ENCODE measurements at places on chromosomes 12 and 14. TPM values are rescaled to one million over a fixed set of nuclear protein-coding genes. Genes with fewer than 3 reads are reported as not detected.
A peak's percentile ranks its signal among the peaks of the same experiment; 100 is the strongest.

DNA sequence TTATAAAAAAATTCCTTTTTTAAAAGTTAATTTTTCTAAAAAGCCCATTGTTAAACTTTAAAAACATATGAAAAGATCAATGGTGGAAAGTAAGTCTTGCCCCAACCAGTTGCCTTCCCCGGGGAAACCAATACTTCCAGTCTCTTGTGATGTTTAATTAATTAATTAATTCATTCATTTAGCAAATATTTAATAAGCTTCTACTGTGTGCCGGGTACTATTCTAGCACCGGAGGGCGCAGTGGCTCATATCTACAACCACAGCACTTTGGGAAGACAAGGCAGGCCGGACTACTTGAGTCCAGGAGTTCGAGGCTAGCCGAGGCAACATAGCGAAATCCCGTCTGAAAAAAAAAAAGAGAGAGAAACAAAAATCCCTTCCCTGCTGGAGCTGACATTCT, 87.4 kb downstream of the HECTD4 start:
- DNase-seq, result no peak
- peaks cover 6% of the 10 kb centered on the region for H3K36me3 ChIP-seq
- H3K4me1 ChIP-seq, result no peaks in the 10 kb centered on the region
- no peak overlapping the region for H3K4me3 ChIP-seq
- H3K27me3 ChIP-seq, result no peaks in the 10 kb centered on the region

- DNase-seq, result no peak
- H3K36me3 ChIP-seq, result peaks cover 3% of the 10 kb centered on the region
- H3K4me1 ChIP-seq, result no peaks in the 10 kb centered on the region
- no peak overlapping the region for H3K4me3 ChIP-seq
- no peaks in the 10 kb centered on the region for H3K27me3 ChIP-seq
Observed at GRCh38 chr14:70955543-70956480, 48.6 kb downstream of the PCNX1 start.

- H3K27ac ChIP-seq, result no peak overlapping the region
- H3K27me3 ChIP-seq, result peaks cover 10% of the 10 kb centered on the region
- no peaks in the 10 kb centered on the region for H3K4me1 ChIP-seq
- no peak for DNase-seq
- H3K36me3 ChIP-seq, result no peaks in the 10 kb centered on the region
- H3K4me3 ChIP-seq, result no peak overlapping the region
Observed at GRCh38 chr12:4286228-4286627, 12.7 kb downstream of the CCND2 start.

- H3K4me3 ChIP-seq, result peak overlapping the region; percentile 43
- no peaks in the 10 kb centered on the region for H3K36me3 ChIP-seq
- no peaks in the 10 kb centered on the region for H3K27me3 ChIP-seq
- DNase-seq, result peak; percentile 91
- peak overlapping the region; percentile 54 for H3K27ac ChIP-seq
Observed at GRCh38 chr12:12606781-12607589, 4.7 kb upstream of the CREBL2 start.

DNA sequence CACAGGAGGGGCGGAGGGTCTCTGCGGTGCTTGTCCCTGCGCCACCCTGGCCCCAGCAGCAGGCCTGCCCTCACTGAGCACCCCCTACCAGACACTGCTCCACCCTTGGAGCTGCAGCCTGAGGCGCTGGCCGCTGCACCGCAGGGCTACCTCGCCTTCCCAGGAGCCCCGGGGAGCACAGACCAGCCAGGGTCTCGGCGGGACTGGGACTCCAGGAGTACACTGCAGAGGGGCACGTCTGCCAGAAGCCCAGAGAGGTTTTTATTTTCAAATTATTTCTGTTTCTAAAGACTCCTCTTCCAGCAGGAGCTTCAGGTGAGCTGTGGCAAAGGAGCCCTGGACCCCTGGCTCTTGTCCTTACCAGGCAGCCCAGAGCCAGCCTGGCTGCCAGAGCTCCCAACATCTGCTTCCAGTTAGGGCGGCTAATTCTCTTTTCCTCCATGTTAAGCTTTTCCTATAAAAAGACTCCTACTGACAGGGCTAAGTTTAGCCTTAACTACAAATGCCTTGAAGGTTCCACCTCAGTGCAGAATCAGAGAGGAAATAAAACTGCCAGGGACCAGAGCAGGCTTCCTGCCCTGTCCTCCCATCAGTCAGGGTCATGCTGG, 26.4 kb downstream of the DEGS2 start:
- DNase-seq, result no peak
- no peak overlapping the region for H3K4me3 ChIP-seq
- no peaks in the 10 kb centered on the region for H3K36me3 ChIP-seq
- H3K4me1 ChIP-seq, result peaks cover 8% of the 10 kb centered on the region
- H3K27ac ChIP-seq, result no peak overlapping the region

DNA sequence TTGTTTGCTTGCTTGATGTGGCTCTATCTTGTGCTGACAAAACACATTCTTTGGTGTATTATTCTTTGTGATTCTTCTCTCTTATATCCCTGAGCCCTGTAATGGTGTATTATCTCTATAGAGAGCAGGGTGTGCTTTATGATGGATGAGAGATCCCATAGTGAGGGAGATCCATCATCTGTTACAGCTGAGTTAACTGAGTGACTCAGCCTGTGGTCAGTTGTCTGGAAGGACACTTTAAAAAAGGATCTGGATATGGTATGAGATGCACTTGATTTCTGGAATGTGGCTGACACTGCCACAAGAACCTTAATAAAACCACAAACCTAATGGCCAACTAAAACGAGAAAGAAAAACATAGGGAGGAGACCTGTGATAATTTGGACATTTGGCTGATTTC, 461.4 kb upstream of the SYT1 start:
- no peaks in the 10 kb centered on the region for H3K27me3 ChIP-seq
- H3K36me3 ChIP-seq, result no peaks in the 10 kb centered on the region
- no peak overlapping the region for H3K27ac ChIP-seq
- peaks cover 8% of the 10 kb centered on the region for H3K4me1 ChIP-seq
- DNase-seq, result peak; percentile 94

DNA sequence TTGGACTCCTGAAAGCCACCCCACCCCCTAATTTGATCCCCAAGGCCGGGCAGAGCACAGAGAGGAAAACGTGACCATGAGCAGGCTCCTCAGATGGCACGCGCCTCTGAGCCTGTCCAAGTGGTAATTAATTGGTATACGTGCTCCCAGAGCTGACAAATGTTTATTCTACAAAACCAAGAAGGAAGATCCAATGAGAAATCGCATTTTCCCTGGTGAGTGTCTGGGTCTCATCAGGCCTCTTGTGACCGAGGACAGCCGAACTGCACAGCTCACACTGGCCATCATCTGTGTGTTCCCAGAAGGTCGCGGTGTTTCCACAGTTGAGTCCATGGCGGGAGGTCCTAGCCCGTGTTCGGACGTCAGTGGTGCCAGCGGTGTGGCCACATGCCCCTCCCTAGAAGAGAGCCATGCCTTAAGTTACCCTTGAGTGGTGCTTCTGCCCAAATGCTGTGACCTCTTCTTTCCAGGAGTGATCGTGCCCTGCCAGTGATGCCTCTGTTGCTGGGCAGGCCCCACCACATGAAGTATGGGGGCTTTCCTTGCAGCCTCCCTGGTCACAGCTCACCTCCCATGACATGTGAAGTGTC, 317.5 kb upstream of the RTL1 start:
- H3K36me3 ChIP-seq, result no peaks in the 10 kb centered on the region
- H3K27ac ChIP-seq, result no peak overlapping the region
- H3K27me3 ChIP-seq, result peaks cover 9% of the 10 kb centered on the region

GRCh38 chr12:19695244-19696098, 256.2 kb downstream of the AEBP2 start:
- no peaks in the 10 kb centered on the region for H3K27me3 ChIP-seq
- H3K4me3 ChIP-seq, result no peak overlapping the region
- H3K36me3 ChIP-seq, result no peaks in the 10 kb centered on the region
- no peak overlapping the region for H3K27ac ChIP-seq
- no peaks in the 10 kb centered on the region for H3K4me1 ChIP-seq

DNA sequence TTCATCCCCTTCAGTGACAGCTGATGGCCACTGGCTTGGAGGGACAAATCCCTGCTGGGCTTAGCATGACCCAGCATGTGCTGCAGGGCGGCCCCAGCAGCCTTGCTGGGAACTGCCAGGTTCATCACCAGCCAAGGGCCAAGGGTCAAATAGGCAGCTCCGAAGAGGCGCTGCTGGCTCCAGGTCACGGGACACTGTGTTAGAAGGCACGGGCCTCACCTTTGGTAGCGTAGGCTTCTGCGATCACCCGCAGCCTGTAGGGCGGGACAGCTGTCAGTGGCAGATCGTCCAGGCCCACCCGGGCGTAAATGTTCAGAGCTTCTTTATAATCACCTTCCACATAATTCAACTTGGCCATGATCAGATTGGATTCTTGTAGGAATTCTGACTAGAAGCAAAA, 35.7 kb downstream of the TTC7B start:
- no peak overlapping the region for H3K27ac ChIP-seq
- no peak overlapping the region for H3K4me3 ChIP-seq
- peaks cover 9% of the 10 kb centered on the region for H3K4me1 ChIP-seq
- H3K27me3 ChIP-seq, result no peaks in the 10 kb centered on the region
- DNase-seq, result no peak

DNA sequence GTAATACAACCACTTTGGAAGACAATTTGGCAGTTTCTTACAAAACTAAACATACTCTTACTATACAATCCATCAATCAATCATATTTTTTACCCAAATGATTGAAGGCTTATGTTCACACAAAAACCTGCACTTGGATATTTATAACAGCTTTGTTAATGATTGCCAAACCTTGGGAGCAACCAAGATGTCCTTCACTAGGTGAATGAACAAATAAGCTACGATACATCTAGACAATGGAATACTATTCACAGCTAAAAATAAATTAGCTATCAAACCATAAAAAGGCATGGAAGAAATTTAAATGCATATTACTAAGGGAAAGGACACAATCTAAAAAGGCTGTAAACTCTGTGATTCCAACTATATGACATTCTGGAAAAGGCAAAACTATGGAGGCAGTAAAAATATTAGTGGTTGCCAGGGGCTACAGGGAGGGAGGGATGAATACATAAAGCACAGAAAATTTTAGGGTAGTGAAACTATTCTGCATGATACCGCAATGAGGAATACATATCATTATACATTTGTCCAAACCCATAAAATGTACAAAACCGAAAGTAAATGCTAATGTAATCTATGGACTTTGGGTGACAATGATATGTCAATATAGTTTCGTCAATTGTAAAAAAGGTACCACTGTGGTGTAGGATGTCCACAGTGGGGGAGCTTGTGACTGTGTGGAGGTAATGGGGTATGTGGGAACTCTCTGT, 70.5 kb downstream of the GPR65 start:
- no peak for DNase-seq
- H3K4me1 ChIP-seq, result no peaks in the 10 kb centered on the region
- H3K4me3 ChIP-seq, result no peak overlapping the region
- H3K36me3 ChIP-seq, result no peaks in the 10 kb centered on the region
- no peaks in the 10 kb centered on the region for H3K27me3 ChIP-seq

DNA sequence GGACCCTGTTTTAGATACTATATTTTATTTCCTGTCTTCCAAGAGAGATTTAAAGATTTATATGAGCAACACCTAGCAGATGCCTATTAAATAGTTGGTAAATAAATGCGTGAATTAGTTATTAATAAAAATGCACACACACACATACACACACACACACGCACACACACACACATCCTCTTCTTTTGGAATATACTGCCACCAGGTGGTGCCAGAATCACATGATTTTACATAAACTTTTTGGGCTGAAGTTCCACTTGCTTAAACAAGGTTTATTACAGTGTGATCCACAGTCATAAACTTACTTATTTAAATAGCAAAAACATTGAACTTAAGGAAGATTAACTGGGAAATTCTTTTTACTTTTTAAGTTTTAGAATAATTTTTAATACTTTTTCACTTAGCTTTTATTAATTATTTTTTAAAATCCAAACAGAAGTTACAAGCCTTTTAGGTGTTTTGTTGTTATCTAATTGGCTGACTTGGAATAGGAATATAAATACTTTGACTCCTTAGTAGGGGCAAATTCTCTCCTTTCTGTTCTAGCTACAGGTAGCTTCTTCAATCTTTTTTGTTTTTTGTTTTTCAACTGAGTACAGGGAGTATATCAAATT, 17.5 kb downstream of the RAD51B start:
- H3K4me1 ChIP-seq, result no peaks in the 10 kb centered on the region
- no peak overlapping the region for H3K27ac ChIP-seq
- no peaks in the 10 kb centered on the region for H3K36me3 ChIP-seq
- DNase-seq, result peak; percentile 81
- H3K27me3 ChIP-seq, result no peaks in the 10 kb centered on the region

DNA sequence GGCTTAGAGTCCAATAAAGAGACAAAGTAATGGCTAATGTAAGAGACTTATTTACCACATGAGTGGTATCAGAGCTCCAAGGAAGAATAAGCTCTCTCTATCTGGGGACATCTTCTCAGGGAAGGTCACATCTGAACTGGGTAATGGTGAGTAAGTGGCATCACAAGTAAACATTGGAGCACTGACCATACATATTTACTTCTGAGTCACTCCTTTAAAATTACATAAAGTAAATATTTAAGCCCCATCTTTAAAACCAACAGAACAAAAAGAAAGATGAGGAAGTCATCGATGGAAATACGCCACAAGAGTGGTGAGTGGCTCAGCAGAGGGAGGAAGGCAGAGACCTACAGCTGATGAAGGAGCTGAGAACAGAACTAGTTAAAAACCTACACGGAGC, 159.9 kb downstream of the DUSP6 start:
- no peak for DNase-seq
- no peak overlapping the region for H3K4me3 ChIP-seq
- no peaks in the 10 kb centered on the region for H3K4me1 ChIP-seq

- H3K4me3 ChIP-seq, result no peak overlapping the region
- peaks cover 19% of the 10 kb centered on the region for H3K27me3 ChIP-seq
- no peak overlapping the region for H3K27ac ChIP-seq
- H3K4me1 ChIP-seq, result no peaks in the 10 kb centered on the region
- no peaks in the 10 kb centered on the region for H3K36me3 ChIP-seq
- no peak for DNase-seq
Observed at GRCh38 chr14:101604935-101605780, 43.9 kb downstream of the DIO3 start.

DNA sequence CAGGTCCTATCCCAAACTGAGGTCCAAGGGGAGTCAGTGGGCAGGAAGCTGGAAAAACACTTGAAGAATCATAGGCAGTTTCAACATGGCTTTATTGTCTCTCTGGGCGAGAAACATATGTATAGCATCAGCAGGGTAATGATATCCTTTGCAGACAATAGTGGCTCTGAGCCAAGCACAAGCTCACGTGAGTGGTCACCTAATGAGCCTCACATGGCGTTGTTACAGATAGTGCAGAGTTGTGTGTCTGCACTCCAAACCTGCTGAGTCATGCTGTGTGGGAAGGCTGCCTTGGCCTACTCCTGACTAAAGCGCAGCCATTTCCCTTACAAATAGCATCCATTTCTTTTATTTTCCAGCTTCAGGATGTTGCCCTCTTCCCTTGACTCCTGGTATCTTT, 105.2 kb upstream of the SYT1 start:
- DNase-seq, result peak; percentile 61
- no peak overlapping the region for H3K27ac ChIP-seq

The SCNN1A gene
- 1.3 TPM for total RNA-seq

The KSR2 gene
- total RNA-seq, result 0.98 TPM

The HOXC10 gene
- not detected for total RNA-seq

The GPRC5A gene
- 12.5 TPM for total RNA-seq
